Retina (tissue), 1 donor: ENCODE measurements at places on chromosomes 12 and 14.

DNA sequence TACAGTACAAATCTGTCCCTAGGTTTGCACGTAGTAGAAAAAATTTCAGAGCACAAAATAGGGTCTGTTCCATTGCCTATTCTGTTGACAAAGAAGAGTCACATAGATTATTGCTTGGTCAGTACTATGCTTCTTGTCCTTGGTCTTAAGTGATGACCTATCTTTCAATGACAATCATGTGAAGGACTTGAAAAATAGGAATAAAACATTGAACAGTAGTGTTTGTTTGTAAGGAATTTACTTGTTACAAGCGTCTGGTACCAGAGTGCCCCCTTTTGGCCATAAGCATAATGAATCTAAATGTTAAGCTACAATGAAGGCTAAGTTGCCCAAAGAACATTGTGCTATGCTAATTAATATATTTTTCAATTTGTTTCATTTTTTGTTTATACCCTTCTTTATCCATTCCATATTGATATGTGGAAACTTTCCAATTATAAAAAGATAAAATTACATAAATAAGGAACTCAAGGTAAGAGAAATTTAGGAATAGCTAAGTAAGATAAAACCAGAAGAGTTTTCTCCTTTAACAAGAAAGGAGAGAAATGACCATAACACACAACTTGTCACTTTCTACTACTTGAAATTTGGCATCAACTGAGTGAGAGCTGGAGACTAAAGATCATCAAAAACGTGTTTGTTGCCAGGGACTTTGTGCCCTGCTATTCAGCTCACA, 204.7 kb downstream of the EPS8 start:
- no peak for DNase-seq

DNA sequence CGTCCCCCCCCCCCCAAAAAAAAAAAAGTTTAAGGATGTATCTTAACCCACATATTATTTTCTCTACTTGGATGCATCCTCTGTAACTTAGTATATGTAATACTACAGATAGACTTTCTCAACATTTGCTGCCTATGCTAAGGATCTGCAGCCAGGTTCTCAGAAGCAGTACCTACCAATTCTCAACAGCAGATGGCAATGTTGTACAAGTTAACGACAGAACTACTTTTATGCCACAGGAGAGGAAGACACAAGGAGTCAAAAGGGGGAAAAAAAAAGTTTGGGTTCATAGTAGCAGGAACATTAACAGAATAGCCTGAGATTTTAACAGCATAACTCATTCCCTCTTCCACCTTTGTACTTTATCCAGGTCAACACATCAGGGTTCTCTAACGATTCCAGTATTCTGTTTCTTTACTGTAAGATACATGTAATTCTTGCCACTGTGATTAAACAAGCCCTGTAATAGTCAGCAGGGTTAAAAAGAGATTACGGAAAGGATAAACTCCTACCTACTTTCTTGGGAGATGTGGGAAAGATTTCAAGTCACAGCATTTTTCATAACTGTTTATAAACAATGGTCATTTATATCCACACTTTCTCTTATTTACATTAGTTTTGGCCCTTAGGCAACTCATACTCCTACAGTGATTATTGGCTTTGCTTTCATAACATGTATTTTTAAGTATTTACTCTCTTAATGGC, 5.7 kb upstream of the NEK9 start:
- DNase-seq: peak; percentile 78

- DNase-seq: no peak
Observed at GRCh38 chr12:19144985-19145384, 15.5 kb downstream of the PLEKHA5 start.

GRCh38 chr12:22860926-22861325, 236.0 kb downstream of the ETNK1 start:
- peak; percentile 31 for DNase-seq

- DNase-seq: peak; percentile 42
Observed at GRCh38 chr14:59897757-59898383, 22.1 kb upstream of the LRRC9 start.

DNA sequence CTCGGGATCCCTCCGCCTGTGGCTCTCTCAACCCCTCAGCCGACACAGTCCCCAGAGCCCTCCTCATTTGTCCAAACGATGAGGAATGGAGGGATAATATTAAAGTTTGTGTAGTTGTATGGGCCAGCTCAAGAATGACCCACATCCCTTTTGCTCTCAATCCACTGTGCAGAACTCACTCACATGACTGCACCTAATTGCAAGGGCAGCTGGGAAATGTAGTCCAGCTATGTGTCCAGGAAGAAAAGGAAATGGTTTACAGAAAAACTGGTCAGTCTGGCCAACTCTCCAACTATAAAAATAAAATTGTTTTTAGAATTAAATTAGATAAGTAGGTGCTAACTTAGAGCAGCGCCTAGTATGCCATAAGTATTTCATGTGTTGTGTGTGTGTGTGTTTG, 66.6 kb downstream of the GALNT8 start:
- no peak for DNase-seq

- no peak for DNase-seq
Observed at GRCh38 chr14:87199381-87199780, 793.6 kb downstream of the GALC start.
